ENCODE measurements at places on chromosomes 5 and 9.

GRCh38 chr5:2149195-2149539 is 266.4 kb upstream of the IRX4 start:
- DNase-seq = no peak

GRCh38 chr9:109086221-109086620 is 33.5 kb downstream of the TMEM245 start:
- DNase-seq = no peak

- DNase-seq = no peak
Observed at GRCh38 chr5:115354246-115354645, 57.8 kb upstream of the CCDC112 start.

GRCh38 chr9:22238809-22239684 is 207.6 kb upstream of the DMRTA1 start:
- no peak for DNase-seq

DNA sequence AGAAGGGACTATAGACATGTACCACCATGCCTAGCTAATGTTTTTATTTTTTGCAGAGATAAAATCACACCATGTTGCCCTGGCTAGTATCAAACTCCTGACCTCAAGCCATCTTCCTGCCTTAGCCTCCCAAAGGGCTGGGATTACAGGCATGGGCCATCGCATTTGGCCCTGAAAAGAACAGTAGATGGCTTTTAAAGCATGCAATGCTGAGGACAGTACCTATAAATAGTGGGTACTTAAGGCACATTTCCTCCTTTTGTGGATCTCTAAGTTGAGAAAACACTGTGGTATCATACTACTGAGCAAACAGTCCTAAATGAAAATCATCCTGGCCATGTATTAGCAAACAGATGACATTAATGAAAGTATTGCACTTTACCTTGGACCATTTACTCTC is 119.4 kb downstream of the TTC39B start:
- no peak for DNase-seq

GRCh38 chr5:106801554-106801953 is 869.2 kb downstream of the EFNA5 start:
- no peak for DNase-seq

DNA sequence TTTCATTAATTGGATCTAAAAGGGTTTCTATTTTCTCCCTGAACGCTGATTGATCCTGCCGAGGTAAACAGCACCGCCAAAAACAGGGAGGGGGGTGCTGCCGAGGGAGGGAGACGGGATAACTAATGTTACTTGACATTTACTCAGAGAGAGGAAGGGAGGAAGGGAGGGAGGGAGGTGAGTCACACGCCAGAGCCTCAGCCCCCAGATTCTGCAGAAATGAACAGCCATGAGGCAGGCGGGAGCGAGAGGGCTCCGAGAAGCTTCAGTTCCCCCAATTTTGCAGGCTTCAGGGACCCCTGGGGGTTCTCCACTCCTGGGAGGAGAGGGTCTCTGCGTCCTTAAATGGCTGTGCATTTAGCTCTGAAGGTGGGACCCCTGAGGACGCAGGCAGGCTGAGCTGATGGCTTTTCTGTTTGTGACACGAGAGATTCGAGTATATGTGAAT is 59.1 kb upstream of the IER5L start:
- peak; percentile 73 for DNase-seq

- no peak for DNase-seq
Observed at GRCh38 chr5:32283539-32284377, 29.0 kb downstream of the MTMR12 start.

GRCh38 chr9:81145331-81145963 is 543.9 kb downstream of the TLE1 start:
- DNase-seq = no peak

- no peak for DNase-seq
Observed at GRCh38 chr5:77175231-77175630, 35.2 kb upstream of the PDE8B start.

GRCh38 chr5:171946000-171946781 is 60.2 kb downstream of the FBXW11 start:
- DNase-seq = no peak

- DNase-seq = no peak
Observed at GRCh38 chr5:142259758-142260157, 65.1 kb downstream of the SPRY4 start.

- DNase-seq = no peak
Observed at GRCh38 chr5:9411142-9411541, 134.7 kb downstream of the SEMA5A start.

GRCh38 chr5:153135411-153135810 is 355.1 kb upstream of the GRIA1 start:
- DNase-seq = no peak

DNA sequence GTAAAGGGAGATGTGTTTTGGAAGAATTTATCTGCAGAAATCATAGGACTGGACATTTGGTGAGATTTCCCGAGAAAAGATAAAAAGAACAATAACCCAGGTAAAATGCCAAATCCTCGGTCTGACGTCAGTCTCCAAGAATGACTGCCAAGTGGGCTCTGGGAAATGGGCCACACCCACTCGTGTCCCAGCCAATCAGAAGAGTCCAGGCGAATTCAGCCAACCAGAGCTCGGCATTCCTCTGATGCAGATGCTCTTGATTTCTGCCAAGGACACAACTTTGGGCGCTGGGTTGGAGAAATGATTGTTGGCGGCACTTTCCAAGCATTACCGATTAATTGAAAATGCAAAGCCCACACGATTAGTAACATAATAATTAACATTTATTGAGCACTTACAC is 73.3 kb downstream of the FGF18 start:
- no peak for DNase-seq

- DNase-seq = no peak
Observed at GRCh38 chr9:136771907-136772415, 7.6 kb upstream of the LCN15 start.

- DNase-seq = no peak
Observed at GRCh38 chr5:126198531-126198930, 224.7 kb upstream of the GRAMD2B start.

GRCh38 chr5:38994324-38994927 is 79.8 kb downstream of the RICTOR start:
- peak; percentile 19 for DNase-seq

DNA sequence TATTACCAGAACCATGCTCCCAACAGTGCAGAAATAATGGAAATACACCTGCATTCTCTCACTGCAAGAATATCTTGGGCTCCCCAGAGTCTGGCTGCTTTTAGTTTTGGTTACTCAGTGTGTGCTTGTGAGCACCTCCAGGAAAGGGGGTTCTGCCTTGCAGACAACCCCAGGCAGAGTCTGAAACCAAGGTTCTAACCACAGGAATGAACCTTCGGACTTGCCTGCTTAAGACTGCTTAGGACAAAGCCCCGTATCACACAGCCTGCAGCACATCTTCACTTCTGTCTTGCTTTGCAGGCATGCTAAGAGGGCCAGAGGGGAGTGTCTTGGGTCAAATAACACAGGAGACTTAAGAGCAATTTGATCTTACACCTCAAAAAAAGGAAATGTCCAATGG is 94.8 kb upstream of the SPATA31C2 start:
- no peak for DNase-seq

GRCh38 chr5:50445296-50445949 is 4.3 kb upstream of the EMB start:
- DNase-seq = no peak

GRCh38 chr5:83927140-83927733 is 206.6 kb upstream of the HAPLN1 start:
- DNase-seq = peak; percentile 18

- no peak for DNase-seq
Observed at GRCh38 chr5:35799181-35799580, 57.5 kb upstream of the IL7R start.

- DNase-seq = no peak
Observed at GRCh38 chr5:4230471-4230785, 634.8 kb downstream of the IRX1 start.

DNA sequence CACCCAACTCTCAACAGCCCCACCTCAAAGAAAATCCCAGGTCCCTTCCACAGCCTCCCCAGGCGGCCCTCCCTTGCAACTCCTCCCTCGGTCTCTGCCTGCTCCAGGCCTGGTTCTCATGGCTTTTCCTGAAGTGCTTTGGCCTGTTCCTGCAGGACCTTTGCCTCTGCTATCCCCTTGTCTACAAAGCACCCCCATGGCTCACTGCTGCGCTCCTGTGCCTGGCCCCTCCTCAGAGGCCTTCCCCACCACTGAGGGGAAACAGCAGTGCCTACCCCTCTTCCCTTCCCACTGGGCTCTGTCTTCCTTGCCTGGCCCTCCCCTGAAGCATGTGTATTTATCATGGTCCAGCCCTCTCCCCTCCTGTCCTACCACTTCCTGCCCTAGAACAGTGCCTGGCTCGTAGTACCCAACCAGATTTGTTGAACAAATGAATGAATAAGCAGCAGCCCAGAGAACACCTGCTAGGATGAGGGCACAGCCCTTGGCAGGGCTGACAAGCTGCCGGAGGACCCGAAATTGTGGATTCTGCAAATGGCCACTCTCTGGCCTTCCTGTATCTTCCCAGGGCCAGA is 68.6 kb upstream of the LRRTM2 start:
- DNase-seq = no peak

DNA sequence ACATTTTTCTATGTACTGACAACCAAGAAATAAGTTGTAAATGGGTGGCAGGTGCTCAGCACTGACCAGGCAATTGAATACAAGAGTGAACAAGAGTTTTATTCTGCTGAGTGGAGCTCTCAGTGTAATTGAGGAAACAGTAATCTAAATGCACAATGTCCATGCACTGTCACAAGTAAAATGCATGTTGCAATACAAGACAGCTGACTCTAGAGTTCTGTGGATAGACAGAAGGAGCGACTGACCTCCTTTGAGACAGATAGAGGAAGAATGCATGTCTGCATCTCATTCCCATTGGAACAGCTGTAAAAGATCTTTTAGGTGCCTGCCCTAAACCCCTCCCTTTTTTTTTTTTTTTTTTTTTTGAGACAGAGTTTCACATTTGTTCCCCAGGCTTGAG is 299.0 kb downstream of the FBXL7 start:
- no peak for DNase-seq

- DNase-seq = no peak
Observed at GRCh38 chr5:84372066-84372695, 12.5 kb downstream of the EDIL3 start.

DNA sequence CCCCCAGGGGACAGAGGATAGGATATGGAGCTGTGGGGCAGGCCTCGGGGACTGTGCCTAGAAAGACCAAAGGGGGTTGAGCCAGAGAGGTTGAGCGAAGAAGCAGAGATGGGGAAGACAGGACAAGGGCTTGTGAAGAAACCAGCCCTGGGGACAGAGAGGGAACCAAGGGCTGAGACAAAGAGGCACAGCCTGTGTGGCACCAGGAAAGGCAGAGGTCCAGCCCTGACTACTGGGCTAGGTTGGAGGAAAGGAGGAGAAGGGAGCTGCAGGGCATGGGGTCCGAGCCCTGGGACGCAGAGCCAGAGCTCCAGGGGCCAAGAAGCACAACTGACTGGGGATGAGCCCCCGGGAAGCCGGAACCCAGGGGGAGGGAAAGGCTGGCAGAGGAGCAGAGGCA is 9.2 kb downstream of the REEP2 start:
- DNase-seq = no peak

GRCh38 chr9:116002624-116003023 is 151.0 kb upstream of the PAPPA start:
- DNase-seq = no peak

GRCh38 chr5:172868924-172869591 is 35.0 kb downstream of the ERGIC1 start:
- DNase-seq = no peak

- DNase-seq = no peak
Observed at GRCh38 chr5:62689599-62690368, 111.2 kb downstream of the LRRC70 start.

DNA sequence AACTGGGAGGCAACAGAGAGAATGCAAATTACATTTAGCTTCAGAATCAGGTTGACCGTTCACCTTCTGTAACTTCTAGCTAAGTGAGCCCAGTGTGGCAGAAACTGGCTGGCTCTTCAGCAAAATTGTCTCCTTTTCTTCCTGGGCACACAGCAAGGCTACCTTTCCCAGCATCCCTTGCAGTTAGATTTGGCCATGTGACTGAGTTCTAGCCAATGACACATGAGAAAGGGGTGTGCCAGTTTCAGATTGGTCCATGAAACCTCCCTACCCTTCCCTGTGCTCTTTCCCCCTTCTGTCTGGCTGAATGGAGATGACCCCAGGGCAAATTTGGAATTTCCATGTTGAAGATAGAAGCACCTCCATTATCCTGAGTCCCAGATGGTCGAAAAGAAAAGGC is 72.5 kb upstream of the SMIM23 start:
- DNase-seq = no peak

Data from activated CD8-positive, alpha-beta memory T cell treated with anti-CD3 and anti-CD28 coated beads, Interleukin-2, amount 50 U/mL, for 4 hours (primary cell).